ENCODE measurements at places on chromosomes 13 and 19.

DNA sequence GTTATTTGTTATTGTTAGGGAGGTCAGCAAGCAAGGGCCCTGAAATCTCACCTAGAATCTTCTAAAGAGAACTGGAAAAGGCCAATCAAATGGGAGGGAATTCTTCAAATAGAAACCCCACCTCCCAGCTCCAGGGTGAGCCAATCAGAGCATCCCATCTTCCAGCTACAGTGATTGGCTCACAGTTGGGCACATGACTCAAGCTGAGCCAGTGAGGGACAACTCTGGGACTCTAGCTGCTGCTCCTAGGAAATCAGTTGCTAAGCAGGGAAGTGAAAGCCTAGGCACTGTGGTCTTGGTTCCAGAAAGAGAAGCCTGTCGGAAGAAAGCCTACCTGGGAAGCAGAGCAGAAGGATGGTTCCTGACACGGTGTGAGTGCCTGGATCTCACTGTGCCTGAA, 13.4 kb downstream of the TM6SF2 start:
- no peak for DNase-seq

DNA sequence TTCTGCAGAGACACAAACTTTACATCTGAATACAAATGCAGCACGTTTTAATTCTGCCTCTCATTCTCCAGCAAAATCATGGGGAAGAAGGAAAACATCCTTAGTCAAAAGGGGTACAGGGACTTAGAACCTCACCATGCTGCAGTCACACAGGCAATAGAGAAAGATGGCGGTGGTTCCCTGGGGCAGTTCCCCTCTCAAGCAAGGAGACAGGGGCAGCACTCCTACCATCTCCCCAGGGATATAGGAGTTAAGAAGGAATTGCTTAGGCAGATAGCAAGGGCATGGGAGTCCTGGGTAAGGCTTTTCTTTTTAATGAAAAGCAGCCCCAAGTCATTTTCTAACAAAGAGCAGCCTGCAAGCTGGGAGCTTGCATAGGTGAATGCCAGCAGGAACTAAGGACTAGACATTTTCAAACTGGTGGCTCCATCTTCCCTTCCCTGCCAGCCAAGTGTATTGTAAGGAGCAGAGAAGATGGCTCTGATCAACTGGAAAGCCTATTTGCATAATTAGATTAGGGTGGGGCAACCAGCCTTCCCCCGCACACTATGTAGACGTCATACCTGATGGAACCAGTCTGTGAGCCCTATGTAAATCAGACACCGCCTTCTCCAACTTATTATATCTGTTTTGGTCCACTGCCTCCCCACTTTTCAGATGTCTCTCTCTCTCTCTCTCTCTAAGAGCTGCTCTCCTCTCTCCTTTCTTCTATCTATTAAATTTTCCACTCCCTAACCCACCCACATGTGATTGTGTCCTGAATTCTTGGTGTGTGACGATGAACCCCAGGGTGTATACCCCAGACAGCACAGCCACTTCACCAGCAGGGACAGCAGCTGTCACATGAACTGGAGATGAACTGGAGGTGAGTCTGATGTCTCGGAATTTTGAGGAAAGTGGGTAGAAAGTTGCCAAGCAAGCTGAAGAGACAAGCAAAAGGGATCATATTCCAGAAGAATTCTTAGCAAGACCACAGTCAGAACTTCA, 514.5 kb downstream of the IRS2 start:
- no peak for DNase-seq

DNA sequence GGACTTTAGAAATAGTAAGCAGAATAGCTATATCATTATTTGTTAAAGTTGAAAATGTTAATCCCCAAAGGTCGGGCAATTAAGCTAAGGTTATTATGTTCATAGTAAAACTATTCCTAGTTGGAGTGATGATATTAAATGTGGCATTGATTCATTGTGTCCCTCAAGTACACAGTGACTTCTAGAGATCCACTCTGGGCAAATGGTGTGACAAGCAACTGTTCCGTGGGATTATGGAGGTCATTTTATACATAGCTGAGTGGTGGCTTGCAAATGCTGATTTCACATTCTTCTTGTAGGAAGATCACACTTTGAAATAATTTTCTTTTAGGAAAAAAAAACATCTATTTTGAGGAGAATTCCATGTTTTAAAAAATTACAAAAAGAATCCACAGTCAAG, 317.8 kb downstream of the ATP8A2 start:
- DNase-seq: no peak

DNA sequence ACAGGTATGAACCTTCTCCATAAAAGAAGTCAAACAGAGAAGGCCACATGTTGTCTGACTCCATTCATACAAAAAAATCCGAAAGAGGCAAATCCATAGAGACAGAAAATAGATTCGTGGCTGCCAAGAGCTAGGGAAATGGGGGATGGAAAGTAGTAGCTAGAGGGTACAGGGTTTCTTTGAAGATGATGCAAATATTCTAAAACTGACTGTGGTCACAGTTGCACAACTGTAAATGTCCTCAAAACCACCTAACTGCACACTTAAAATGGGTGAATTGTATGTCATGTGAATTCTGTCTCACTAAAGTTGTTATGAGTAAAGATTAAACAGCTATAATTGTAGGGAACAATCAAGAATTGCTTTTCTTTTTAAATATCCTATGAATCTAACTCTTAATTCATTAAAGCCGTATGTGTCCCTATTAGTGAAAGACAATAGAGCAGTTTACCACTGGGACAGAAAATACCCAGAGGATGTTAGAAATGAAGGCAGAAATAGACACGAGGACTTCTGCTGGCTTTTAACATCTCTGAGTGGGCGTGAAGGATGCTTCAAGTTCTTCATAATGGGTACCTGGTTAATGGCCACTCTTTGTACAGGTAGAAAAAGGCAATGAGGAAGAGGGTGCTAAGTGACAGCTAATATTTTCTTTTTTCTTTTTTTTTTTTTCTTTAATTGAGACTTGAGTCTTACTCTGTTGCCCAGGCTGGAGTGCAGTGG, 21.2 kb downstream of the INSR start:
- no peak for DNase-seq

DNA sequence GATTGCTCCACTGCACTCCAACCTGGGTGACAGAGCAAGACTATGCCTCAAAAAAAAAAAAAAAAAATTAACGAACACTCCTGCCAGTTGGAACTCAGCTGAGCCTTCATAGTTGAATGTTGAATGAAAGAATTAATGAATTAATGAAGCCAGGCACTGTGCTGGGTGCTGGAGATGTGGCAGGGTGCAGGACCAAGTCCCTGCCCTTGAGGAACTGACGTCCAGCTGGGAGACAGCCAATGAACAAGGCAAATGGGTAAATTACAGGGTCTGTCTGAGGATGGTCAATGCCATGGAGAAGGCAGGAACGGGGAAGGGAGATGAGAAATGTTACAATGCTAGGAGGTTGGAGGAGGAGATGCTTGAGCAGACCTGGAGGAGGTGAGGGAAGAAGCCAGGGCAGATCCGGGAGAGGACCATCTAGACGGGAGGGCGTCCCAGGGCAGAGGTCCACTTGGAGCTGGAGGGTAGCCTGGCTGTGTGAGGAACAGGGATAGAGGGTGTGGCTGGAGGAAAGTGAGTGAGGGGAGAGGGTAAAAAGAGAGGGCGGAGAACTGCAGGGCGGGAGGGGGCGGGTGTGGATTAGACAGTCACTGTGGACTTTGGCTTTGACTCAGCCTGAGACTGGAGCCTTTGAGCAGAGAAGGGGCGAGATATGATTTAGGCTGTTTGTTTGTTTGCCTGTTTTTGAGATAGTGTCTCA, 16.8 kb upstream of the IGSF23 start:
- no peak for DNase-seq

DNA sequence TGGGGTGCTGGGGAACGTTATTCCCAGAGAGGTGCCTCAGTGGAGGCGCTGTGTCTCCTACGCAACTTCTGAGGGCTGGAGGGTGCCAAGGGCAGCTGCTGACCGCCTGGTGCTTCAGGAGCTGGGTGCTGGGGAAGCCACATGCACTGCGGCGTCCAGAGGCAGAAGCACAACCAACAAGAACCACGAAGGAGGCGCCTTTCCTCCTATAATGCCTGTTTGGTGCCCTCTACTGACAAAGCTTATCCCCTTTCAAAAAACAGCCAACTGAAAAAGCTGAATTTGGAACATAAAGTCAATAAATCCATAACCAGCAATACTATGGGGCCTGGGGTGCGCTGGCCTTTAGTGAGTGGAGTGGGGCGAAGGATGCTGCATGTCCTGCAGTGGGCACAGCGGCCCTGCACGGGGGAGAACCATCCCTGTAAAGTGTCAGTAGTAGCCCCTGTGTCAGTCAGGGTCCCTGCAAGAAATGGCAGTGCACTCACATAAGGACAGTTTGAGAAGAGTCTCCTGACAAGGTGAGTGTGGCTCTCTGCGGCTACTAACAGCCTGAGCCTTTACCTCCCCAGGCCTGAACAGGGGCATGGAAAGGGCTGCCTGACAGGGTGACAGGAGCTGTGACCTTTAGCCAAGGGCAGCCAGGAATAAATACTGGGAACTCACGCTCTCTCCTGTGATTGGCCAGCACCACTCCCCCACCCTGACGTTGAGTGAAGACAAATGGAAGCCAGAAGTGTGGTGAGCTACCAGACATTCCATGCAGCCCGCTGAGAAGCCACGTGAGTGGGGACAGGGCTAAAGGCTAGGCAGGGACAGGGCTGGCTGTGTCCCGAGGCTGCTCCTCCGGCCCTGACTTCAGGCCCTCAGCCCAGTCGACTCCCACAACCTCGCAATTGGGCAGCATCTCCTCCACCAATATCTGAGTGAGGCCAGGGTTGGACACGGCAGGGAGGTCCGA, 4.5 kb upstream of the B3GNT8 start:
- DNase-seq: no peak

- DNase-seq: no peak
These were observed 553 bp downstream of the NAPA start for GRCh38 chr19:47514151-47514868.

GRCh38 chr19:4052114-4052992, 14.3 kb downstream of the ZBTB7A start:
- DNase-seq: no peak

GRCh38 chr19:8302734-8303133, 5.4 kb downstream of the CD320 start:
- no peak for DNase-seq

- no peak for DNase-seq
These were observed 46.4 kb downstream of the PSG3 start for GRCh38 chr19:42693760-42694350.

DNA sequence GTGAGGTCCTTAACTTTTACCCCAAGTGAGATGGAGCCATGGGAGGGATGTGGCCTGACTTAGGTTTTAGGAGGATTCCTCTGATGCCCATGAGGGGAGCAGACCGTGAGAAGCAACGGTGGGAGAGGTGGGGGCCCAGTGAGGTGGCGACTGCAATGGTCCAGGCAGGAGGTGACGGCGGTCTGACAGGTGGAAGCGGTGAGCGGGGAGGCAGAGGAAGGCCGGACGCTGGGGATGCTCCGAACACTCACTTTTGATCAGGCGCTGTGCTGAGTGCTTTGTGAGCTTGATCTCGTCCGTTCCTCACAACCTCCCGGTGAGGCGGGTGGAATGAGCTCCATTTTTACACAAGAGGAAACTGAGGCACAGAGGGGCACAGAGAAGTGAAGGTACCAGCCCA, 11.6 kb downstream of the NOVA2 start:
- no peak for DNase-seq

- no peak for DNase-seq
These were observed 8.9 kb downstream of the ZSCAN1 start for GRCh38 chr19:58042495-58043340.

- DNase-seq: no peak
These were observed 28.8 kb downstream of the DPRX start for GRCh38 chr19:53660584-53660983.

DNA sequence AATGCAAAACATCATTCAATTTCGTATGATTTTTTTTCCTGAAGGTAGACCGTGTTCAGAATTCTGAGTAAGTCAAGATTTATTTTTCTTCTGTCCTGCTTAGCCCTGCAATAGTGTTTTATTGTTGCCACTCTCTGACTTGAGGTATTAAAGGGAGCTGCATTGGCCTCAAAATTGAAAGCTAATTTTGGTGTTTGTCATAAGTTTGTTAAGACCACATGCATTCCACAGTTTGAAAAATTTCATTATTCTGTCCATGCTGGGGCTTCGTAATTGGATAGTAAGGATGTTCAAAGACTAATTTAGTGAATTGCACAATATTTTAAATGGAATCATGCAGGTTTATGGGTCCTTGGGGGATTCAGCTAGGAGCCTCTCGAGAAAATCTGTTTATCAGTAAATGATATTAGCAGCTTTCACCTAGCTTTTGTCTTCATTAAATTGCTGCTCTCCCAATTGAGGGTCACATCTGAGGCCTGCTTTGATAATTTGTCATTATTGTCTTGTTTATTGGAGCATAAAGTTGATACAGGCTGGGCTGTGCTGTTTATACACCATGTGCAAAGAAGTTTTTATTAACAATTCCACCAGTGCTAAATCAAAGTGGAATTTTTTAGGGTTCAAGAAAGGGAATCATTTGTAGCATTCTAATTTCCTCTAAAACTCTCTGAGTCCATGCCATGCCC, 339.8 kb upstream of the OBI1 start:
- DNase-seq: no peak

GRCh38 chr13:66506979-66507378, 723.2 kb downstream of the PCDH9 start:
- no peak for DNase-seq

GRCh38 chr13:43077046-43077445, 53.7 kb downstream of the DNAJC15 start:
- no peak for DNase-seq

DNA sequence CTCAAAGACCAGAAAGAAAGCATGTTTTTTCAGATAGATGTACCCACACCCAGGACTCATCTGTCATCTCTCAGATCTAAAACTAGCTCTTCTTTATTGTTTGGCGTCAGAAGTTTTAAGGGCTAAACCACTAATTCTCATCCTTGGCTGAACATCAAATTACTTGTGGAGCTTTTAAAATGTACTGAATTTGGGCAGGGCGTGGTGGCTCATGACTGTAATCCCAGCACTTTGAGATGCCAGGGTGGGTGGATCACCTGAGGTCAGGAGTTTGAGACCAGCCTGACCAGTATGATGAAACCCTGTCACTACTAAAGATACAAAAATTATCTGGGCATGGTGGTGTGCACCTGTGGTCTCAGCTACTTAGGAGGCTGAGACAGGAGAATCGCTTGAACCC, 47.4 kb downstream of the RCBTB2 start:
- no peak for DNase-seq

- no peak for DNase-seq
These were observed 540.5 kb downstream of the PCDH9 start for GRCh38 chr13:66689628-66690027.

DNA sequence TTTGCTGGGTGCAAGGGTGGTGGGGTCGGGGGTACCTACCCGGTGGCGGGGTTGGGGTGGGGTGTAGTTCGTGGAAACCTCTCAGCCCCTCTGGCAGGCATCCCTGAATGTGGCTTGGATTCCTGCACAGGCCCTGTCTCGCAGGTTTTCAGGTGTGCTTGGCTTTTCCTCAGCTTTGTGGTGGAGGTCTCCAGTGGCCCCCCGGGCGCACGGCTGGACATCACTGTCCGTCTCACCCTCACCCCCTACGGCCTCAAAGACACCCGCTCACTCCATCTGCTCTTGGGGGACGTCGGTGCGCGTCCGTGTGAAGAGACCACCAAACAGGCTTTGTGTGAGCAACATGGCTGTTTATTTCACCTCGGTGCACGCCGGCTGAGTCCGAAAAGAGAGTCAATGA, 44.3 kb downstream of the ZNF146 start:
- DNase-seq: no peak
